NCI-H345 (cell line): ENCODE measurements at places on chromosomes 12 and 14.

- DNase-seq = no peak
These were observed 94.9 kb downstream of the ADGRD1 start for GRCh38 chr12:131048611-131048990.

- DNase-seq = no peak
These were observed 176.2 kb upstream of the NOVA1 start for GRCh38 chr14:26773906-26774593.

- DNase-seq = no peak
These were observed 10.8 kb upstream of the CMA1 start for GRCh38 chr14:24518851-24519250.

DNA sequence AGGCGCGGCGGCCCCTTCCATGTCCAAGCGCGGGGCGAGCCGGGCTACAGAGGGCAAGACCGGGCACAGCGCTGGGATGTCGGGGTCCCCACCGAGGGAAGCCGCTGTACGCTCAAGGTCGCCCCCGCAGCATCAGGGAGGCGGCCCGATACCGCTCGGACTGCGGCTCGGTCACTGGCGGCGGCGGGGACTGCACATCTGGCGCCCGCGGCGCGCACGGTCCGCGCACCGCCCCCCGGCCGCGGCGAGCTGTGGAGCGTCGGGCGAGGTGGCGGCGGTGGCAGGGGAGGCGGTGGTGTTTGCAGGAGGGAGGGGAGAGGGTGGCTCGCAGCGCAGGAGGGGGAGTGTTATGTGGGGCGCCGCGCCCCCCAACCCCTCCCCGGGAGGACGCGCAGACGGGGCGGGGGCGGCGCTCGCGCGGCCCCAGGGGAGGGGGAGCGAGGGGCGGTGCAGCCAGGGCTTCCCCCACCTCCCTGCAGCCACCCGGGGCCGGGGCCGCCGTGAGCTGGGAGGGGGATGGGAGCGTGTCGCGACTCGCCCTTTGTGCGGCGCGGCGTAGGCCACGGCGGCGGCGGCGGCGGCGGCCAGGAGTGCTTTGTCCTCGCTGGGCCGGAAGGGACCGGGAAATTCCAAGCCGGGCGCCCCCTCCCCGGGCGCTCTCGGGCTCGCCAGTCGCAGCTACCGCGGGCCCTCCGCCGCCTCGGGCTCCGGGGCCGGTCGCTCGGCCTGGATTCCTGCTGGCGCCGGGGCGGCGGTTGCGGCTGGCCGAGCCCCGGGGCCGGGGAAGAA lies at the start of gene NUAK1:
TSS of gene NUAK1 (minus strand) at position 322 of the 789 bp plus-strand sequence. CDS start at position 21, 301 bp downstream.
- peak; percentile 71 for DNase-seq

GRCh38 chr12:20120403-20120725 lies 248.0 kb upstream of the PDE3A start:
- DNase-seq = no peak
